ENCODE measurements at places on chromosomes 13 and 19. TPM values are rescaled to one million over a fixed set of nuclear protein-coding genes. Genes with fewer than 3 reads are reported as not detected.
A peak's percentile ranks its signal among the peaks of the same experiment; 100 is the strongest.

DNA sequence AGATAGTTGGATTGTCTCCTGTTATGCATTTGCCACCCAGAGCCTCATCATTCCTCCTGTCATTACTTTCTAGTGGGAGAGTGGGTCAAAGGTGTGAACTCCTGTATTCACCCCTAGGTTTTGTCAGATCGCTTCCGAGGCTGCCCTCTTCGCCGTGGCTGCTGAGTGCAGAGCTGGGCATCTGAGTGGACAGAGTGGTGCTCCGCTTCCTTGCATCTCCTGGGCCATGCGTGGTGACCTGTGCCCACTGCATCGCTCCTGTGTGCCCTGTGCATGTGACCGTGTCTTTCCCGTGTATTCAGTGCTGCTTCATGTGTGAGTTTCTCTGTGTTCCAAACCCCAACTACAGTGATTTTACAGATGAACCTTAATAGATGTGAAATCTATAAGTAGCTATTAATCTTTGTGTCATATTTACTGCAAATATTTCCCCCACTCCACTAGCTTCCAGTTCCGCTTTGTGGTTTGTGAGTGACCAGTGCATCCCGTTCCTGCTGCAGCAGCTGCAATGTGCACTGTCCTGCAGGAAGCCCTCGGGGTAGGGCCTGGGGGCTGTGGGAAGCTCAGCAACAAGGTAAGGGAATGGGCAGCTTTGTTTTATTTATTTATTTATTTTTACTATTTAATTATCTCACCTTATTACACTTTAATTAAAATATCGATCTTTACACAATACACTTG, 53.1 kb downstream of the C13orf46 start:
- H3K27ac ChIP-seq, result no peak overlapping the region
- H3K4me1 ChIP-seq, result peaks cover 10% of the 10 kb centered on the region
- no peak overlapping the region for H3K4me3 ChIP-seq
- peaks cover 1% of the 10 kb centered on the region for H3K27me3 ChIP-seq

LRRC25 gene
- not detected for total RNA-seq

BRME1 gene
- 0.21 TPM for total RNA-seq

DNA sequence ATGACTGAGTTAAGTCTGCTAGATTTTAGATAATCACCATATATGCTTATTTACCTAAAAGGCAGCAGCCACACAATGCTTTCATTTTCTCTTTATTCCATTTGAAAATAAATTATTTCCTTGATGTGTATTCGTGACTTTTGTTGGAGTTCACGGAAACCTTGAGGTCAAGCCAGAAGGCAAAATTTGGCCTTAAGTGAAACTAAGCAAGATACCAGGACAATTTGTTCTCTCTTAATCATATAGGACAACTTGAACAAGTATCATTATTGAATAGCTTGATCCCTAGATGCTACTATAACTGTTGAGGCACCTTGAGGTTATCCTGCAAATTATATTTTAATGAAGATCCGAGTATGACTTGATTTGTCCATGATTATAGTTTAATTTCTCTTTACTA, 429.2 kb upstream of the DACH1 start:
- H3K27me3 ChIP-seq, result no peaks in the 10 kb centered on the region
- H3K27ac ChIP-seq, result no peak overlapping the region
- DNase-seq, result no peak
- 0 out of 2 replicates have a peak, but pooled peaks cover 4% of the 10 kb centered on the region for H3K36me3 ChIP-seq

ZNF285 gene
- total RNA-seq, result 2.3 TPM

GRCh38 chr13:112104881-112105234, 37.9 kb downstream of the SOX1 start:
- DNase-seq, result no peak
- H3K27me3 ChIP-seq, result peaks cover 2% of the 10 kb centered on the region
- H3K36me3 ChIP-seq, result no peaks in the 10 kb centered on the region
- H3K4me3 ChIP-seq, result no peak overlapping the region
- no peak overlapping the region for H3K27ac ChIP-seq

- H3K4me3 ChIP-seq, result no peak overlapping the region
- no peaks in the 10 kb centered on the region for H3K36me3 ChIP-seq
- no peak overlapping the region for H3K27ac ChIP-seq
- H3K4me1 ChIP-seq, result peaks cover 65% of the 10 kb centered on the region
- no peak for DNase-seq
- peaks cover 3% of the 10 kb centered on the region for H3K27me3 ChIP-seq
These were observed 14.8 kb upstream of the SPATA13 start for GRCh38 chr13:24145674-24146073.

- H3K27me3 ChIP-seq, result peaks cover 7% of the 10 kb centered on the region
- peaks cover 12% of the 10 kb centered on the region for H3K36me3 ChIP-seq
- no peak overlapping the region for H3K4me3 ChIP-seq
- peaks cover 10% of the 10 kb centered on the region for H3K4me1 ChIP-seq
- peak; percentile 46 for DNase-seq
These were observed 17.3 kb downstream of the CKM start for GRCh38 chr19:45305421-45305820.

- peak overlapping the region; percentile 93 for H3K27ac ChIP-seq
- H3K4me3 ChIP-seq, result peak overlapping the region; percentile 60
- no peaks in the 10 kb centered on the region for H3K27me3 ChIP-seq
- peak; percentile 81 for DNase-seq
These were observed 39.8 kb downstream of the GPR180 start for GRCh38 chr13:94641409-94641941.

DNA sequence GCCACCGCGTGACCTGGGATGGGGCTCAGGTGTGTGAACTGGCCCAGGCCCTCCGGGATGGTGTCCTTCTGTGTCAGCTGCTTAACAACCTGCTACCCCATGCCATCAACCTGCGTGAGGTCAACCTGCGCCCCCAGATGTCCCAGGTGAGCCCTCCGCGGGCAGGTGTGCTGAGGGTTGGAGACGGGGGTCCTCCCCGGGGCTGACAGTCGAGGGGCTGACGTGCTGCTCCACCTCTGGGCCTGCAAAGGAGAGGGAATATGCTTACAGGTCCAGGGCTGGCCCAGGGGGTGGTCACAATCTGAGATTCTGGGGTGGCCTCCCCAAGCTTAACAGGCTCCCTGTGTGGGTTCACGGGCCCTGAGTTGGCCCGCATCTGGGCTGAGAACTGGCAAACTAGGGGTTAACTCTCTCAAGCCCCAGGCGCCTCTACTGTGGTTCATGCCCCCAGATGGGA, 386 bp downstream of the VAV1 start:
- H3K4me1 ChIP-seq, result no peaks in the 10 kb centered on the region
- no peak overlapping the region for H3K27ac ChIP-seq
- no peaks in the 10 kb centered on the region for H3K36me3 ChIP-seq
- peaks cover 7% of the 10 kb centered on the region for H3K27me3 ChIP-seq
- no peak overlapping the region for H3K4me3 ChIP-seq
- no peak for DNase-seq

LGALS7 gene
- not detected for total RNA-seq

MUC16 gene
- not detected for total RNA-seq

- H3K27ac ChIP-seq, result no peak overlapping the region
- H3K36me3 ChIP-seq, result peaks cover 29% of the 10 kb centered on the region
- H3K4me1 ChIP-seq, result peaks cover 29% of the 10 kb centered on the region
- H3K4me3 ChIP-seq, result no peak overlapping the region
- DNase-seq, result no peak
- no peaks in the 10 kb centered on the region for H3K27me3 ChIP-seq
These were observed 13.2 kb downstream of the DNAJC15 start for GRCh38 chr13:43036351-43037250.
